ENCODE measurements at places on chromosomes 12 and 14.

DNA sequence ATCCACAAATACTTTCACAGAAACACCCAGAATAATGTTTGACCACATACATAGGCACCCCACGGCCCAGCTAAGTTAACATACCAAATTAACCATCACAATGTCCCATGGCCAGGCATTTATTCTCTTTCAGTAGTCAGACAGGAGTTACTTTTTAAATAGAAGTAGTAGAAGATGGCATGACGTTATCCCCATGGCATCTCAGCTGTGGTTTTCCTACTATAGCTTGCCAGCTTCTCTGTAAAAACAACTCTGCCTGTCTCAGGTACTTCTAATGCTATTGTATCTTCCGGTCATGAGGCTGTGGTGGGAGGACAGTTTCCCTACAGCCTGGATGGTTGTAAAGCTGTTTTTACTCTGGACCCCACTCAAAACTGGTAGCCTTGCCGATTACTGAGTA is 19.3 kb downstream of the CTSG start:
- no peak for DNase-seq

- DNase-seq, result no peak
These were observed 107.7 kb upstream of the CAND1 start for GRCh38 chr12:67161322-67161918.

GRCh38 chr12:128449146-128449894 is 182.3 kb downstream of the TMEM132C start:
- no peak for DNase-seq

DNA sequence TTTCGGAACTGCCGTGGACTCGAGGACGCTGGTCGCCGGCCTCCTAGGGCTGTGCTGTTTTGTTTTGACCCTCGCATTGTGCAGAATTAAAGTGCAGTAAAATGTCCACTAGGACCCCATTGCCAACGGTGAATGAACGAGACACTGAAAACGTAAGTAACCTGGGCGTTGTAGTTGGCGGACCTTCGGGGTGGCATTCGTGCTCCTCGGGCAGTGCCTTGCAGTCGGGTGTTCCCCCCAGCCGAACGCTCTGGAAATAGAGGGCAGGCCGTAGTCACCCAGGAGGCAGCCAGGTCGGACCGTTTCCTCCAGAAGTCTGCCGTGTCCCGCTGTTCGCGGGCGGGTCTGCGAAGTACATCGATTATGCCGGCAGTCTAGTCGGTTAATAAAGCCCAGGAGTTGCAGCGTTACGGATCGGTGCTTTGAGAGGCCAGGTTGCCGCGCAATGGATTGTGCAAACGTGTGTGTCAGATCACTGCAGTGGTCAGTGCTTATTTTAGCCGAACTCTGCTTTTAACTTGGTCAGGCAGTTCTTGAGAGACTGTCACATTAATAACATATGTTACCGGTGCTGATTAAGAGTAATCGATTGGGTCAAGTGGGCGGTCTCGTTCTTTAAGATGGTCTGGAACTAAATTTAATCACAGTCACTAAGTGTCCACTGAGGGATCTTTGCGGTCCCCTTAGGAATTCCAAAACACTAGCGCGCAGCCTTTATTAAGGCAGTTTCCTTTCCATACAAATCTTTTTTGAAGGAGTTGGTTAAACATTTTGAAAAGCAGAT is 906 bp downstream of the MARK3 start:
- peak; percentile 46 for DNase-seq

DNA sequence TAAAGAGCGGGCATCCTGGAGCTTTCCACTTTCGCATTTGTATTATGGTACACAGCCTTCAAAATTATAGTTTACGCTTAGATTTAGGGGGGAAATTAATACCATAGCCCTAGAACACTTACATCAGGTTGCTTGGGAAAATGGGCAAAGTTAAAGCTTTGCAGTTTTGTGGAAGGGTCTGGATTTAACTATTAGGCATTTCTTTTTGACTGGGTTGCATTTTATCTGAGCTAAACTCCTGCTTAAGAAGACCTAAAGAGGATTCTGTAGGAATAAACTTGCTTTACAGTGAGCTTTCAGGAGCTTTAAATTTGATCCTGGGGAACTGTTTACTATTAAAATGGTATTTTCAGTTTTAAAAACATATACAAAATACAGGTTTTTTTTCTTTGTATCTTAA is 42.8 kb upstream of the PTPRQ start:
- DNase-seq, result no peak

GRCh38 chr14:91230397-91231035 is 14.0 kb downstream of the GPR68 start:
- DNase-seq, result no peak

DNA sequence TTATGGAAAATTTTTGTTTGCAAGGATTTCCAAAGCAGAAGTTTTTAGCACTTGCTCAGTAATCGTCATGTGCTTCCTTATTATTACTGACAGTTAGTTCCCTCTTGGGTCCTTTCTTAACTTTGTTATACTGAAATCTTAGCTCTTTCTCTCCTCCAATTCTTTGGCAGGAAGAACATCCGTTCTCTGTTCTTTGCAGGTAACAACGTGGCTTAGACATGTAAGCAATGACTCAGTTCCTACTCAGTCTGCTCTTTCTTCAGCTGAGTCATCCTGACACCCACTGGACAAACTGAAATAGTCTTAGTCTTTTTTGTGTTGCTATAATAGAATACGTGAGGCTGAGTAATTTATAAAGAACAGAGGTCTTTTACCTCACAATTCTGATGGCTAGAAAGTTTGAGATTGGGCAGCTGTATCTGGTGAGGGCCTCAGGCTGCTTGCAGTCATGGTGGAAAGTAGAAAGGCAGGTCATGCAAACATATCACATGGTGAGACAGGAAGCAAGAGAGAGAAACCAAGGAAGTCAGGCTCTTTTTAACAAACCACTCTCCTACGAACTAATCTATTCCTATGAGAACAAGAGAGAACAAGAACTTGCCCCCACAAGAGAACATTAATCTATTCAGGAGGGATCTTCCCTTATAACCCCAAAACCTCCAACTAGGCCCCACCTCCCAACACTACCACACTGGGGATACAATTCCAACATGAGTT is 49.2 kb downstream of the TESPA1 start:
- no peak for DNase-seq

- no peak for DNase-seq
These were observed 105.5 kb upstream of the CCND2 start for GRCh38 chr12:4168036-4168435.

DNA sequence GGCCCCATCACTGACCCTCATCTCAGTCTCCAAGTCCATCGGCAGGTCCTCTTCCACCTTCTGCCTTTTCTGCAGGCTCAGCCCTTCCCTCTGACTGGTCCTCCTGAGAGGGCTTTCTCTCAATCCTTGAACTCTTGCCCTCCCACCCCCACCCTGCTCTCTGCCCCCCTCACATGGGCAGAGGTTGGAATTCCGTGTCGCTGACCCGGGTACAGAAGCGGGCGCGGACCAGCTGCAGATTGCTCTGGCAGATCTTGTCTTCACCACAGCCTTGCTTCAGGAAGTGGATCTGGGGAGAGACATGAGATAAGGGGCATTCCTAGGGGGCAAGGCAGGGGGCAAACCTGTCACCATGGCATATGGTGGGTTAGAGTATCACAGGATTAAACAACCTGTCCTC is 12.4 kb downstream of the ITGA7 start:
- no peak for DNase-seq

DNA sequence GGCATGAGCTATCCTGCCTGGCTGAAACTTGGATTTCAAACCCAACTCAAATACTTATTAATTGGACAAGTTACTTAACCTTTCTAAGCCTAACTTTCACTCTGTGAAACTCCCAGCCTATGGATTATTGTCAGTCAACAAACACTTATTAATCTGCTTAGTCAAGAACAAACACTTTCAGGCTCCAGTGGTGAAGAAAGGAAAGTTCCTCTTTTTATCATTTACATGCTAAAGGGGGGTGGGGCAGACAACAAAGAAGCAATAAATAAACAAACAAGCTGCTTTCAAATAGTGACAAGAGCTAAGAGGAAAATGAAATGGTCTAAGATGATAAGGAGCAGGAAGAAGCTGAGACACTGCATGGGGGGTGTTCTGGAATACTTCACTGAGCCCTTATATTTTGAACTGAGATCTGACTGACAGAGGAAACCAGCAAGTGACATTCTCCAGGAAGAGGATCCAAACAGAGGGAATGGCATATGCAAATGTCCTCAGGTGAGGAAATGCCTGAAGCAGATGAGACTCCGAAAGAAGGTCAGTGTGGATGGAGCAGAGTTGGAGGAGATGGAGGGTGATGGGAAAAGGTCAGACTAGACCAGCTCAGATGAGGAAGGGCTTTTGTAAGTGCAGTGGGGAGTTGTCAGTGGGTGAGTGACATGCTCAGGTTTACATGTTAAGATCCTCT is 259.6 kb downstream of the ITPR2 start:
- no peak for DNase-seq
